ENCODE measurements at places on chromosomes 7 and 10.

DNA sequence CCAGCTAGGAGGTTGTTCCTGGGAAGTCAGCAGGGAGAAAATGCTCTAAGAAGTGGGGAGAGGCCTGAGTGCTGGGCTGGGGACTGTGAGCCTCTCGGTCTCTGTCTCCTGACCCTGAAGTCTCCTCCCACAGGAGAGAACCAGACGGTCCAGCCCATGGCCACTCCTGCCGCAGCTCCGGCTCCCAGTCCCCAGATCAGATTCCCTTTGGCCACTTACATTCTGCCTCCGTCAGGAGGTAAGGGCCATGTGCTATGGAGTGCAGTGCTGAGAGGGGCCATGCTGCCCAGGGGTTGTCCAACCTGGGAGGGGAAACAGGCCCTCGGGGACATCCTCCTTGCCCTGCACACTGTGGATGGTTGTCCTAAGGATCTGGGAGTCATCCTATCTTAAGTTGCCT is 21.3 kb upstream of the ZNF467 start:
- DNase-seq: no peak

- no peak for DNase-seq
Measured at GRCh38 chr7:24392774-24393173, 108.8 kb downstream of the NPY start.

DNA sequence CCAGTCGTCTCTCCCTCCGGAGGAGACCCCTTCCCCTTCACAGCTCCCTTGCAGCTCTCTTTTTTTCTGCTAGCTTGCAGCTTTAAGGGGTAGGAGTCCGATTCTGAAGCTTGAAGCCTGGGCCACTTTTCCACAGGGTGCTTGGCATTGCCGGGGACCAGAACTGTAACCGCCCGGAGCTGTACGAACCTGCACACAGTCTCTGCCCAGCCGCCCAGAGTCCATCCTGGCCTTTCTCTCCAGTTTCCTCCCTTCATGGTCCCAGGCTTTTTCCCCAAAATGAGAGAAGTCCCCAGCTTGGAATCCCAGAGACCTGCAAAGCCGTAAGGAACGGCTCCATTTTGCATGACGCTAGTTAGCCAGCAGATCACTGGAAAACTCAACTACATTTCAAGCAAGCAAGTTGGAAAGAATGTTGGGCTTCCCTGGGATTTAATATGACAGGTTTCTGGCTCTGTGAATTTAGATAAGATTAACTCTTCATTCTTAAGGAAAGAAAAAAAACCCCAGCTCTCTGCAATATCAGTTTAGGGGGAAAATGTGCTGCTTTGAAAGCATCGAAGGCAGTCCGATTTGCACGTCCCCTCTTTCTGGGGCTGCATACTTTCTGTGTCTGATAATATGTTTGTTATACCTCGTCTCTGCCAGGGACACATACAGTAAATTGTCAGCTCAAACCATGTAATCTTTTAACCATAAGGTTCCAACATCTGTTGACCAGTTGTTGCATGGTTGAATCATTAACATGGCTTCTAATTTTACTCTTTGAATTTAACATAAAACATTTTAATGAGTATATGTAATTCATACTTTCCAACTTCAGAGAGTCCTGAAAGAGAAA is 190.0 kb upstream of the LYZL2 start:
- no peak for DNase-seq

DNA sequence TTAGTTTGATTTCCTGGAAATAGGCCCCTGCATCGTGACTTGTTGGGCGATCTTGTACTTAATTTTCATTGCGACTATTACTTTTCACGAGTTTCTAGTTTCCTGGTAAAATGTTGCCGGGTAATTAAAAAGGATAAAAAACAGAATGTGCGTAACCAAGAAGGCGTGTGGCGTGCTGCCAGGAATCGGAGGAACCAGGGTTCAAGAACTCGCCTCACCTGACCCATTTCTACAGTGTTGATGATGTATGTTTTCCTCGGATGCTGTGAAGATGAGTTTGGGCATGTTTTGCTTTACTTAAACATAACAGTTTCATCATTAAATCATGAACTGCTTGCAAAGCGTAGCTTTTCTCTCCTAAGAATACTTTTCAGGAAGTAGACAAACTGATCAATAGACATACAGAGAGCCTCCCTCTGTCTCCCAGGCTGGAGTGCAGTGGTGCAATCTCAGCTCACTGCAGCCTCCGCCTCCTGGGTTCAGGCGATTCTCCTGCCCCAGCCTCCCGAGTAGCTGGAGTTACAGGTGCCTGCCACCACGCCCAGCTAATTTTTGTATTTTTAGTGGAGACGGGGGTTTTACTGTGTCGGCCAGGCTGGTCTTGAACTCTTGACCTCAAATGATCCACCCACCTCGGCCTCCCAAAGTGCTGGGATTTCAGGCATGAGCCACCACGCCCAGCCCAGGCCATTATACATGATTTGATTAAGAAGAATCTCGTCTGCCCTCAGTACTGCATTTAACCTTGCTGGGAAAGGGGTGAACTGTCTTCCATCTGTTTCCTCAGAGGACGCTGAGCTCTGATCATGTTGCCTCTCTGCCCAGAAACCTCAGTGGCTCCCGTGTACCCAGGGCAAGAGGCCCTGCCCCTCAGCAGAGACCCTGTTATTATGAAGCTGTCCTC is 9.1 kb downstream of the FOXK1 start:
- DNase-seq: no peak

- DNase-seq: no peak
Measured at GRCh38 chr10:7265396-7266123, 145.3 kb downstream of the SFMBT2 start.

- DNase-seq: no peak
Measured at GRCh38 chr10:22022257-22023032, 18.9 kb upstream of the DNAJC1 start.
